EL (cell line): ENCODE measurements at places on chromosomes 5 and 9.

- DNase-seq: peak; percentile 89
These were observed 27.9 kb downstream of the USP20 start for GRCh38 chr9:129863059-129863690.

DNA sequence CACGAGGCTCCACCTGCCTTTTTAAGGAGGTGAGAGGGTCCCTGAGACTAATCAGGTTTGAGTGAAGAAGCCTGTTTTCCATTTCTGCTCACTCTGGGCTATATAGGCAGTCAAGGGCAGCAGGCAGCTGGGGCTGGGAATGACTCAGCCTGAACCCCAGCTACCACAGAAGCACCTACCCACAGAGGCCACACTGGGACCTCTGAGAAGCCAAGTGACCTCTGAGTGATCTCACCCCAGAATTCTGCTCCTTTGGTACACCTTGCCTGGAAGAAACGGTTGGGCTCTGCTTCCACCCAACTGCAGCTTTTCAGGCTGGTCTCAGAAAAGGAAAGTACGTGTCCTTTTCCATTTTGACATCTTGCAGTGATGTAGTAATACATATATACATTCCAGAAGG, 6.8 kb downstream of the FAM219A start:
- DNase-seq: peak; percentile 39

- DNase-seq: no peak
These were observed 362.6 kb downstream of the DNAH5 start for GRCh38 chr5:13581914-13582313.

DNA sequence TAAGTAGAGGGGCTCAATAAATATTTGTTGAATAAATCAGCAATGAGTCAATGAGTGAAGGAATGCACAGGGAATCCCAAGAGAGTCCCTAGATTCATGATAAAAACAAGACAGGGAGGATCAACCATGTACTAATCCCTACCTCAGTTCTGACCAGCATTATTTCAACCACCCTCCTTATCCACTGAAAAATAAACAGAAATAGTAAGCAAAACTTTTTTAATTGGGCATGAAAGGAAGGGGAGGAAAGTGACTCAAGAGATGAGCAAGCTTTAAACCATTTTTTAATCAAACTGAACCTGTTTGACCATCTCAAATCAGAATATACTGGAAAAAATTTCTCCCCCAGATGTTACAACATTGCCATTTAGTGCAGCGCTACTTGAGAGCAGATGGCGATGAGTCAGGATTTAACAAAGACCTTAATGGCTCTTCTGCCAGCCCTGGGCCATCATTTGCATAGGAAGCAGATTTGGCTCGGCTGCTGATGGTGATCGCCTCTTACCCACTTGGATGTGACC, 194.8 kb upstream of the SLC30A5 start:
- peak; percentile 90 for DNase-seq

DNA sequence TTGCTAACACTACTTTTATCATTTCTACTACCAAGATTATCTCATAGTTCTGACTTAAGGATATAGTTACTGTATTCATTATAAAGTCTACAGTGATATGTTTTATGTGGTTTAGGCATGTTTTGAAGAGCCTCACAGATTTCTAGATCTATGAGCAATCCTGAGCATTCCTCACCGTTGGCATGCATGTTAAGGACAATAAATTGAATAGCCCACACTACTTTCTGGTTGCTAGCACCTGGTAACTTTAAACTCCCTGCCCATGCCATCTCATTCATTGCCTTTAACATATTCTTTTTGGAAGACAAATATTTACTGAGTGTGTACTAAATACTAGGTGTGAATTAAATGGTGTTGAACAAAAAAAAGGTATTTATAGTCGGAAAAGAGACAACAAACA, 868.1 kb upstream of the CDH9 start:
- no peak for DNase-seq

DNA sequence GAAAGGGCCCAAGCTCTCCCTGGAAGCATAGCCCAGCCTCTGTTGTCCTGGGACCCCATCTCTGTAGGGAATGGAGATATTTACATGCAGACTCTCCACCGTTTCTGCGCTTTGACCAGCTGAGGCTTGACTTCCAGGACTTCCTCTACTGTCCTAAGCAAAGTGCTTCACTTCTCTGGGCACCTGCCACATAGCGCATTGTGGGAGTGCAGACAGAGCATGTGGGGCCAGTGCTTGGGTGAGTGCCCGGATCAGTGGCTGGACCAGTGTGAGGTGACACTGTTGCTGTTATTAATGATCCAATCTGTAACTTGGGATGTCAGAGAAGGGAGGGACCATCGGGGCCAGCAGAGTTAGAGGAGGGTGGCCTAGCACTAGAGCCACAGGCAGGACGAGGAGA, 10.5 kb downstream of the CXCL14 start:
- no peak for DNase-seq

- peak; percentile 31 for DNase-seq
These were observed 91.2 kb upstream of the PAM start for GRCh38 chr5:102663749-102664530.

DNA sequence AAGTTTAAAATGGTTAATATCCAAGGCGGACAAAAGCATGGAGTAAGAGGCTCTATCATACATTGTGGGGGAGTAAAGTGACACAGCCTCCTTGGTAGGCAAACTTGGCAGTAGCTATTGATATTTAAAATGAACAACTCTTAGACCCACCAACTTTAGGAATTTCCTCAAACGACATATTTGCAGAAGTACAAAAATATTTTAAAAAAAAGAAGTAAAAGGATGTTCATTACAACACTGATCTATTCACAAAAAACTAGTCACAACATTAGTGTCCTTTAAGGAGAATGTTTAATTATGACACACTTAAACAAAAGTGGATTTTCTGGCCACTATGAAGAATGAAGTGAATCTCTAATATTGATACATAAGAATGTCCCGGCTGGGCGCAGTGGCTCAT, 1.7 kb downstream of the ALG2 start:
- DNase-seq: no peak

- peak; percentile 50 for DNase-seq
These were observed 71.2 kb upstream of the CNTLN start for GRCh38 chr9:17063535-17064135.

GRCh38 chr5:133861161-133861737, 107.2 kb downstream of the C5orf15 start:
- no peak for DNase-seq

DNA sequence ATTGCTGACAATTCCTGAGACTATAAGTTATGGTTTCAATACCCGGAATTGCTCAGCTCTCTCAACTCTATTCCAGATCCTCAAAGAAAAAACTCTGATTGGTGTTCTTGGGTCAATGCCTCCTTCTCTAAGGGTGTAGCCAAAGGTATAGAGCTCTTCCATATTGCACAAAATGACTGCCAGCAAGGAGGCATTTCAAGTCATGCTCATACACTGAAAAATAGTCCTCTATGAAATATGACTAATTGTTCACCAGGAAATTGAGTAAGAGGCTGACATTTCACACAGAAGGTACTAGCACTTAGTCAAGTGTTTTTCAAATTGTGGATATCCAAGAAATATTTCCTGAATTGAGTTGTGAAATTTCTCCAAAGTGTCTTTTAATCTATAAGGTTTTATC, 111.1 kb upstream of the KLF9 start:
- DNase-seq: peak; percentile 39
